ENCODE measurements at places on chromosomes 3 and 15.

- no peak for DNase-seq
These were observed 12.4 kb upstream of the CACNA2D2 start for GRCh38 chr3:50515565-50516439.

GRCh38 chr3:63228677-63229076 is 49.4 kb upstream of the SYNPR start:
- DNase-seq: no peak

DNA sequence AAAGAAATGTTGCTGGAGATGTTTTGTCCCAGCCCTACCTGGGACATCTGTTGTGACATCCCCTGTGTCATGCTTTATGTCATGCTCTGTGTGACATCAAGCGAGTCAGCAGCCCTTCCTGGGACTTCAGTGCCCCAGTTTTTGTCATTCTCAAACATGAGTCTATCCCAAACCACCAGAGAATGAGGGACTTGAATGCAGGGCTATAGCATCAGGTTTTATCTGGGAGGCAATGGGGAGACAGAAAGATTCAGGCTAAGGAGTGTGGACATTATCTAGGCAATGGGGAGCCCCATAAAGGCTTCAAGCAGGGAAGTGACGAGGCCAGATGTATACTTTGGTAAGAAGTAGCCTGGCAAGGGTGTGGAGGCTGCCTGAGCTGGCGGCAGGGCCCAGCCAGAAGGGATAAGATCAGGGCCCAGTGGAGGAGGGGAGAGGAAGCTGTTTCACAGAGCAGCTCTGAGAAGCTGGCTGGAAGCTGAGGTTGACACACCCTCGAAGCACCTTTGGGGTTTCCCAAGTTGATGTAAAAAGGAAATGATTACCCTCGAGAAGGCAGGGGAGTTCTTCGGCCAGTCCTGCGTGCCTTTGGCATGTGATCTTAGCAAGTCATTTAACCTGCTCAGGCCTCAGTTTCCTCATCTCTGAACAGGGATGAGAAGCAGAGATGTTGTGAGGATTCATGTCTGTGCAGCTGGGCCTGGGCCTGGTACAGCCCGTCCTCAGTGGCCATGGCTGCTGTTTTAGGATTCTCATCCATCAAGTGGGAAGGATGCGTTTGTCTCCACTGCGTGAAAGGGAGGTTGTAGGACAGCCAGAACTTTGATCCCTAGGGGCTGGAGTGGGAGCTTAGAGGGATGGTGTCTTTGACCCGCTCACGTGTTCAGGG is 34.3 kb downstream of the IRAK2 start:
- peak; percentile 36 for DNase-seq

DNA sequence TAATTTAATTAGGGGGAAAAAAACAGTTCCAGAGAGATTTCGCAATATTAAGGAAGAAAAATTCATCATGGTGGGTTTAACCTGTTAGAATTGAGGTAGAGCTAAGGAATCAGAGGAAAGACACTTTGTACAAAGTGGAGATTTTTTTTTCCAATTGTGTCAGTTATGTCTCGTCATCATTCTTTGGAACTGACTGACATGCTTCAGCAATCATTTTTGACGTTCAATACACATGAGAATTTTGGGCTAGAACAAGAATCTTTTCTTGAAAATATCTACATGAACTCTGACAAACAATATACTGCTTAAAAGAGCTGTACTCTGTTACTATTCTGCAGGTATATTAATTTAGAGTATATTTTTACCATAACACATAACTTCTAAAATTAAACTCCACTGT is 878.6 kb downstream of the CADM2 start:
- DNase-seq: no peak

DNA sequence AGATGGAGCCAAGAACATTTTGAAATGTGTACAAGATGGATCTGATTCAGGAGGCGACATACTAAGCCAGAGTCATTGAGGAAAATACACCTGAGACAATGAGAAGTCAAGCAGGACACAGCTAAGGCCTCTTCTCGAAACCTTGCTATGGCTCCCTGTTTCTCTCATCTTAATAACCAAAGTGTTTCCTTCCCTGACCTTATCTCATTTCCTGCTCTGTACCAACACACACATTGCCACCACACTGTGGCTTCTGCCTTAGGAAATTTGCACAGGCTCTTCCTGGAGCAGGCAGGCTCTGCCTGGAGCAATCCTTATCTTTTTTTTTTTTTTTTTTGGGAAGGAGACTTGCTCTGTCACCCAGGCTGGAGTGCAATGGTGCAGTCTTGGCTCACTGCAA is 36.6 kb downstream of the OXSM start:
- DNase-seq: no peak

All from stimulated activated effector memory CD8-positive, alpha-beta T cell treated with anti-CD3 and anti-CD28 coated beads, Interleukin-12 subunit alpha, Interleukin-12 subunit beta, amount 100 ng/mL, for 72 hours (primary cell).